ENCODE measurements at places on chromosomes 2 and 18. TPM values are rescaled to one million over a fixed set of nuclear protein-coding genes. Genes with fewer than 3 reads are reported as not detected.

GRCh38 chr2:236165842-236166795 is 2.1 kb downstream of the GBX2 start:
- no peak overlapping the region for H3K4me3 ChIP-seq
- DNase-seq = no peak
- peaks cover 1% of the 10 kb centered on the region for H3K27me3 ChIP-seq
- no peak overlapping the region for H3K27ac ChIP-seq

- DNase-seq = no peak
- no peaks in the 10 kb centered on the region for H3K27me3 ChIP-seq
- no peaks in the 10 kb centered on the region for H3K36me3 ChIP-seq
- H3K4me1 ChIP-seq = peaks cover 2% of the 10 kb centered on the region
- no peak overlapping the region for H3K27ac ChIP-seq
- H3K4me3 ChIP-seq = no peak overlapping the region
These were observed 115.9 kb upstream of the TWIST2 start for GRCh38 chr2:238731961-238732360.

DNA sequence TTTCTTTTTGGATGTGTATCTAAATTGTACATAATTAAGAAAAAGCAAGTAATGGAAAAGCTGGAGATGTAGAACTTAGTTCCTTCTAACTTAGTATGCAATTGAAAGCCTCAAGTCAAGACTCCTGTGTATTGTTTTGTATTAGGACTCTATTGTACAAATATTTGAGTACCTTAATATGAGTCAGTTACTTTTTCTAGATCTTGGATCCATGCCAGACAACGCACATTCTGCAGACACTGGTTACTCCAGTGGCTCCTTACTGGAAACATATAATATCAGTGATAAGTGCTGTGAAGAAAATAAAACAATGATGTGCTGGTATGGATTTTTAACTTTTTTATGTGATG is 1.5 kb downstream of the SLC39A10 start:
- DNase-seq = no peak
- H3K27ac ChIP-seq = no peak overlapping the region
- H3K36me3 ChIP-seq = no peaks in the 10 kb centered on the region
- H3K27me3 ChIP-seq = no peaks in the 10 kb centered on the region

- DNase-seq = no peak
- H3K27ac ChIP-seq = no peak overlapping the region
- no peak overlapping the region for H3K4me3 ChIP-seq
- no peaks in the 10 kb centered on the region for H3K27me3 ChIP-seq
- no peaks in the 10 kb centered on the region for H3K36me3 ChIP-seq
- H3K4me1 ChIP-seq = no peaks in the 10 kb centered on the region
These were observed 111.1 kb upstream of the RBBP8 start for GRCh38 chr18:22822024-22822423.

GRCh38 chr18:47975701-47976100 is 45.2 kb upstream of the SMAD2 start:
- H3K4me3 ChIP-seq = no peak overlapping the region
- no peaks in the 10 kb centered on the region for H3K27me3 ChIP-seq
- H3K36me3 ChIP-seq = no peaks in the 10 kb centered on the region
- DNase-seq = no peak

DSEL gene
- 16.9 TPM for total RNA-seq

SCN7A gene
- total RNA-seq = 3.6 TPM

DYNAP gene
- not detected for total RNA-seq

RFX8 gene
- total RNA-seq = 0.96 TPM

All from aorta (tissue), 5 donors.